ENCODE measurements at places on chromosomes 4 and X. TPM values are rescaled to one million over a fixed set of nuclear protein-coding genes. Genes with fewer than 3 reads are reported as not detected.

DNA sequence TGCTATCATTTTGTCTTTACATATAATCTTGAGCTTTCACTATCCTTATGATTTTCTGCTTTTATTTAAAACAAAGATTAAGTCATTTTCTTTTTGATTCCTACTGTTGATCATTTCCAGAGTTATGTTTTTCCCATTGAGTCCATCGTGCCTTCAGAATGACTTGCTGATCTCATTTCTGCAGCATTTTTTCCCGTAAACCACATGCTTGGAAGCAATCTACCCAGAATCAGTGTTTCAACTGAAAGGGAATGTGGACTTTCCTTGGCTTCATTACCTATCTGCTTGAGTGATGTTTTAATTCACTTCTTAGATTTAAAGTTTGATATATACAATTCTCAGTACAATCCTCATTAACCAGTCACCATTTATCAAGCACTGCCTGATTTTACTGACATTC, 192.4 kb upstream of the FSTL5 start:
- DNase-seq = no peak

DNA sequence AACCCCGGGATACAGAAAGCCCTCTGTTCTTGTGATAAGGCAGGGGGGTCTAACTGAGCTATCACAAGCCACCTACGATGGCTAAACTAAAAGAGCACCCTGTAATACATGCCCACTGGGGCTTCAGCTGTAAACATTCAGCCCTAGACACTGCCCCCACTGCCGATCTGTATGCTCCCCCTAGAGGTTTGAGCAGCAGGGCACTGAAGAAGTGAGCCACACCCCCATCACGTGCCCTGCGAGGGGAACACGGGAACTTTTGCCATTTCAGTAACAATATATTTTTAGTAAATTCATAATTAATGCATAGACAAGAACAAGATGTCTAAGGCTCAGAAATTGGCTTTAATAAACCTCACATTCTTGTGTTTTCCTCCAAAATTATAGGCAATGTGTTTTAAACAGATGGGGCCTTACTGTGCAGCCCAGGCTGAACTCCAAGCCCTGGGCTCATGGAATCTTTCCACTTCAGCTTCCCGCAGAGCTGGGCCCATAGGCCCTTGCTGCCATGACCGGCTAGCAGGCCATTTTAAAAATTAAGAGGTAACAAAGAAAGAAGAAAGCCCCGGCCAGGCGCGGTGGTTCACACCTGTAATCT, 235.3 kb upstream of the SFRP2 start:
- DNase-seq = no peak

- DNase-seq = no peak
Measured at GRCh38 chrX:130654409-130654950, 248.5 kb downstream of the ENOX2 start.

- no peak for DNase-seq
Measured at GRCh38 chr4:1523907-1524636, 117.8 kb upstream of the NKX1-1 start.

GRCh38 chr4:38188631-38189101, 228.5 kb downstream of the PTTG2 start:
- DNase-seq = no peak

- no peak for DNase-seq
Measured at GRCh38 chr4:181030961-181031360, 1212.2 kb upstream of the TENM3 start.

DNA sequence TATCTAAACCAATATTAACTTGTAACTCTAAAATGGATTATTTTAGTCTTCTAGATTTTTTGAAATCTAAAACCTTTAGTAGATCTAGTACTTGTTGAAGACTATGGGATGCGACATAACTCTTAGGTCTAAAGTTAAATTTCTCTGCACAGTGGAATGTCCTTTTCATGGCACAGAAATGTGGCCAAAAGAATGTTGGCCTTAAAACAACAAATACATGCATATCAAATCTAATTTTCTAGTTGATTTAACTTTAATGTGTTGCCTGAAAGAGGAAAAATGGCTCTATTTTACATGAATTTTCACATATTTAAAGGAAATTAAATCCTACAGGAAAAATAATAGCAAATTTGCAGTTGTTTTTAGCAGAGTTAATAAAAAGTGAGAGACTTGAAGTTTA, 30.3 kb downstream of the NFKB1 start:
- no peak for DNase-seq

- DNase-seq = no peak
Measured at GRCh38 chr4:84622959-84623358, 40.0 kb downstream of the CDS1 start.

DNA sequence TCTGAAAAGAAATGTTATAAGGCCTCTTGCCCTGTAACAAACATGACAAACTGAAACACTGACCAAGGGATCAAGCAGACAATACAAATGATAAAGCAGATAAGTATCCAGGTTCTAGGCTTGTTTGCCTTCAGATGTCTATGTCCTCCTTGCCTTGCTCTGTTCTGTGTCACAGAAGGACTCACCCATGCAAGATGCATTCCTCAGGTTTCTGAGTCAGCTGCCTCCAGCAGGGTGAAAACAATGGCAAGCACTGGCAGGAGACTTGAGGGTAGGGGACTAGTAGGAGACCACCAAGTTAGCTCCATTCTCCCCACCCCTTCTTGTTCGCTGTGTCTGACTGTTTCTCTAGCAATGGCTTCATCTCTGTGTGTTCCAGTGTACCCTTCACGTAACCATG, 76.6 kb upstream of the CXXC4 start:
- no peak for DNase-seq

DNA sequence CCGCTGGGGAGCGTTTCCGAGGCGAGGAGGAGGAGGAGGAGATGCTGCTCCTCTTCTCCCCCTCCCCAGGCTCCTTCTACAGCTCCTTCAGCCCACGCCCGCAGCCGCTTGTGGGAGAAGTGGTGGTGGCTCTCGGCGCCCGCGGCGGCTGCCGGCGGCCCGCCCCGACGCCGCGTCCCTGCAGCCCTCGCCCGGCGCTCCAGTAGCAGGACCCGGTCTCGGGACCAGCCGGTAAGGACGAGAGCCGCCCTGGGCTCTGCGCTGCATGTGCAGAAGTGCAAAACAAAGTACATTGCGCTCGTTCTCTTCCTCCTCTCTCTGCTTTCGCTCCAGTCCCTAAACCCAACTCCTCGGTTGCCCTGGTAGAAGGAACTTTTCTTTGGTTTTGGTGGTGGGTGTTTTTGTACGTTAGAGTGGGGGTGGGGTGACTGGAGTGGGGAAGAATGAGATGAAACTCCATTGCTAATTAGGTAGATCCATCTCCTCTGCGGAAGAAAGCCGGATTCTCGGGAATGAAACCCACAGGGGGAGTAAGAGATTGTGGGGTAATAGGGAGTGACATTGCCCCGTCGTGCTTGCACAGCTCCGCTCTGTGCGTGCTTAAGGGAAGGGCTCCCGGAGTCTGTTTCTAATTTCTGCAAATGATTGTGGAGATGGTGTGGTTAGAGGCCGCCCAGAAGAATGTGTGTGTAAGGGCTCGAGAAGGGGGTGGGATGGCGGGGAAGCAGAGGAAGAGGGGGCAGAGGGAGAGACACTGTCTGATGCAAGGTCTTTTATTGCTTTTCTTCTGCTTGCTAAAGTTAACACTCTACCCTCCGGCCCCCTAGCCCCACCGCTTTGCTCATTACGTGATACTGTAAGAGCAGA, 677 bp downstream of the PTPN13 start:
- DNase-seq = peak; percentile 67

GRCh38 chr4:133799717-133800315, 401.8 kb downstream of the PABPC4L start:
- no peak for DNase-seq

- DNase-seq = no peak
Measured at GRCh38 chr4:86876894-86877685, 15.1 kb downstream of the C4orf36 start.

DNA sequence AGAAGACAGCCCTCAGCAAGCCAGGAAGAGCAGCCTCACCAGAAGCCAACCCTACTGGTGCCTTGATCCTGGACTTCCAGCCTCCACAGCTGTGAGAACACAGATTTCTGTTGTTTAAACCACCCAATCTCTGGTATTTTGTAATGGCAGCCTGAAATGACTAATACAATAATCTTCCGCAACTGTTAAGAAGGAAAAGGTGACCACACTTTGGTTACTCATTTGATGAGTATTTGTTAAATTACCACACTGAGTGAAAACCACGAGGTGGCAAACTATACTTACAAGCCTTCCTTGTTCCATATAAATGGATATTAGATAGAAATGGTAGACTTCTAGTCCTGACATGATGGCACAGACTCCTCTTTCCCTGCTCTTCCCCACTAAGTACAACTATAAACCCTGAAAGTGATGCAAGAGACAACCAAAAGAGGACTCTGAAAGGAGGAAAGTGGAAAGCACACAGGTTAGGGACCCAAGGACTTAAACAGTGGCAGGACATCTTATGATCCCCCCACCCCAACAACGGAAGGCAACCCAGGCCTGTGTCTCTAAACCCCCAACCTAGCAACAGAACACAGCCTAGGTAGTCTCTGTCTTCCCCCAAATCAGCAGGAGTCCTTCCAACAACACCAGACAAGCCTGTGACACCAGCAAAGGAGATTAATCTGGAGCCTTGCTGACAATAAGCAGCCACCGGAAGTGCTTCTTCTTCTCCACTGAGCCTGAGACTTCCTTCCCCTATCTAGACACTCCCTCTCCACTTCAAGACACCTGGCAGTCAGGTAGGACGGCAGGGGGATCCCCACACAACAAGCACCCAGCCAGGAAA, 12.3 kb downstream of the ZNF182 start:
- no peak for DNase-seq

DNA sequence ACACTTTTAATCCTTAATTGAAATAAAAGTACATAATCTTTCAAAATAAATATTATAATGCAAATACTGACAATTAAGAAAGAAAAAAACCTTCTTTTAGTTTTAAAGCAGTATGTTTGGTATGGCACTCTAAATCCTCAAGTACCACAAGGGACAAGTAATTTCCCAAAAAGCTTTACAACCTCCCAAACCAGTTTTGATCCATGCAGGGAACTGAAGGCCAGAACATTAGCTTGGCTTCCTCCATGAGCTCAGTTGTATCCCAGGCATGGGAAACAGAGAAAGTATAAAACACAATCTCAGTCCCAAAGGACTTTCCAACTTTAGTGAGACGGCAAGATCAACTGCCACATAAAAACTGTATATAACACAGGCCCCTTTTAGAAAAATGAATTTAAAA, 82.2 kb downstream of the ZNF330 start:
- DNase-seq = no peak

DNA sequence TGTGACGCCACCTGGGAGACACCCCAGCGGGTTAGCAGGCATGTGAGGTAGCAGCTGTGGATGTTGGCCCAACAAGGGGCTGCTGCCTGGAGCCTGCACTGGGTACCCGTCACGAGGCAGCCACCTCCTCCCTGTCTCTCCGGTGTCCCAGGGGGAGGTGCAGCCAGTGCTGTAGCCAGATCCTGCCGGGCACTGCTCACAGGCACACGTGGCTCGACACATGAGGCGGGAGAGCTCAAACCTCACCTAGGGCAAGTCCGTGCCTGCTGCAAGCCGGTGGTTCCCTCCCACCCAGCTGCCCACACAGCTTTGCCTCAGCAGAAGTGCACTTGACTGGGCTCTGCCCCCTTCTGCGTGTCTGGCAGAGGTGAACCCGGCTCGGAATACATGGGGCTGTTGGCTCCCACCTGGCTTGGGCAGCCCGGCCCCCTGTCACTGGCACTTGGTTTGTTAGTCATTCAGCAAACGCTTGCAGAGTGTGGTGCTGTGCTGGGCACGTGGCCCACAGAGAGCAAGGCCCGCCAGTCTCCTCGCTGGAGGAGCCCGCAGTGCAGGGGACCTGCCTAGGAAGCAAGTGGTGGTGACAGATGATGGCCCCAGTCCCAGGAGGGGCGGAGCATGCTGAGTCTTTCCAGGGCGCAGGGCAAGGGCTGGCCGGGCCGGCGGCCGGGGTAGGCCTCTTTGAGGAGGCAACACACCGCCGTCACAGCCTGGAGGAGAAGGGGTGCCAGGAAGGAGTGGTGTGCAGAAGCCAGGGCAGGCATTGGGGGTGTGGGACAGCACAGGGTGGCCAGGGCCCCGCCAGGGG, 10.1 kb upstream of the SH3TC1 start:
- no peak for DNase-seq

GRCh38 chr4:6474053-6474568, 1.7 kb upstream of the PPP2R2C start:
- DNase-seq = no peak

GRCh38 chr4:123233136-123233768, 163.3 kb upstream of the SPRY1 start:
- DNase-seq = no peak

DNA sequence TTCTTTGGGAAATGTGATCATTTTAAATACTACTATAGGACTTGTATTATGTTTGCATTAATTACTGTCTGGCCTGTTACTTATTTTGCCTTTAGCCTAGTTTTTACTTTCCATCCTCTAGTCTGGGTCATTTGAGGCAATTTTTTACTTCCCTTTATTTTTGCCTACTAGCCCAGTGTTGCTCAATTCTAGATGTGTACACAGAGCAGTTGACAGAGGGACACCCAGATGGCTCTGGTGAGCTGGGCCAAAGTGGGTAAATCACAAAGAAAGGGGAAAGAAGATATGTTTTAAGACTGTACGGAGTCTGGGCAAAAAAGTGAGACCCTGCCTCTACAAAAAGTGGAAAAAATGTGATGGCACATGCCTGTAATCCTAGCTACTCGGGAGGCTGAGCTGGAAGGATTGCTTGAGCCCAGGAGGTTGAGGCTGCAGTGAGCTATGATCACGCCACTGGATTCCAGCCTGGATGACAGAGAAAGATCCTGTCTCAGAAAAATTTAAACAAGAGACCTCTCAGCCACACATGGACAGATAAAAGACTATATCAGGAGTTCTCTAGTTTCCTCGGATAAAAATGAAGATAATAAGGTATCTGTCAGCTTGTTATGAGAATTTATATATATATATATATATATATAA, 35.7 kb downstream of the APOO start:
- DNase-seq = no peak

The BMX gene
- polyA plus RNA-seq = 1.9 TPM

The TEX13D gene
- not detected for polyA plus RNA-seq

The BANK1 gene
- 0.63 TPM for polyA plus RNA-seq

The PCDH7 gene
- polyA plus RNA-seq = 9.3 TPM

The SMIM31 gene
- 23.4 TPM for polyA plus RNA-seq

The AWAT2 gene
- not detected for polyA plus RNA-seq

The SSX4 gene
- not detected for polyA plus RNA-seq

The ERVMER34-1 gene
- polyA plus RNA-seq = 0.61 TPM

The F8A1 gene
- 14.7 TPM for polyA plus RNA-seq

The GABRG1 gene
- polyA plus RNA-seq = 0.03 TPM

The ALAS2 gene
- polyA plus RNA-seq = 15.6 TPM

The KIAA1210 gene
- polyA plus RNA-seq = 0.03 TPM

The BEX5 gene
- polyA plus RNA-seq = 10.4 TPM

Data from large intestine (tissue), 12 donors.